AG09309 (cell line): ENCODE measurements at places on chromosomes 11 and 22.

GRCh38 chr11:119486691-119487259 is 63.8 kb upstream of the THY1 start:
- no peak for DNase-seq

- DNase-seq, result no peak
Measured at GRCh38 chr22:44638971-44639760, 62.8 kb upstream of the PRR5 start.

- no peak for DNase-seq
Measured at GRCh38 chr11:124577716-124578427, 8.1 kb downstream of the OR8A1 start.

GRCh38 chr22:30372915-30373314 is 14.3 kb downstream of the RNF215 start:
- DNase-seq, result no peak

GRCh38 chr11:67704524-67704923 is 30.1 kb upstream of the ALDH3B2 start:
- no peak for DNase-seq

DNA sequence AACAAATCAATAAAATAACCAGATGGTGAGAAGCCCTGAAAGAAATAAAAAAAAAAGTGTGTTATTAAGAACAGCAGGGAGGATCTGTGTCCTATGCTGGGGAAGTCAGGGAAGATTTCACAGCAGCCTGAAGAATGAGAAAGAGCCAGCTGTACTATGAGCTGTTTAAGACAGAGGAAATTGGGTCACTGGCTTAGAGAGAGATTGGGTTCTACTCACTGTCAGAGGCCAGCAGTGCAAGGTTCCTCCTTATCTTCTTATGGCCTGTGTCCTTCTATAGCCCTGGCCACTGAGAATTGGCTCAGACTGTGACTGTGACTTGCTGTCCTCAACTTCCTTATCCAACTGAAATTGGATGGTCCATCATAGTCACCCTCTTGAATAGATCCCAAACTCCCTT is 54.8 kb upstream of the FDX1 start:
- DNase-seq, result no peak

DNA sequence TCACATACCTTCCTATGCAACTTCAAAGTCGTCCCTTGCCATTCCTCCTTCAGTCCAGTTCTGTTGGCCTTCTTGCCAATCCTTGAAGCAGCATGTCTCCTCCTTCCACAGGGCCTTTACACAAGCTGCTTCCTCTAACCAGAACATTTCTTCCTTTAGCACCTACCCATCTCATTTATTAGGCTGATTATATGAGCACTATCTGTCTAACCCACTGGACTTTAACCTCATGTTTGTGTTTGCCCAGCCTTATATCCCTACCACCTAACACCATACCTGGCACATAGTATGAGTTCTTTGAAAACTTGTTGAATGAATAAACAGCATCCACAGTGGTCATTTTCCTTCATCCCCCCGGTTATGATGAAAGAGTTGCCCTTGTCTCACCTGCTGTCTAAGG is 154.4 kb downstream of the WNT11 start:
- DNase-seq, result no peak

DNA sequence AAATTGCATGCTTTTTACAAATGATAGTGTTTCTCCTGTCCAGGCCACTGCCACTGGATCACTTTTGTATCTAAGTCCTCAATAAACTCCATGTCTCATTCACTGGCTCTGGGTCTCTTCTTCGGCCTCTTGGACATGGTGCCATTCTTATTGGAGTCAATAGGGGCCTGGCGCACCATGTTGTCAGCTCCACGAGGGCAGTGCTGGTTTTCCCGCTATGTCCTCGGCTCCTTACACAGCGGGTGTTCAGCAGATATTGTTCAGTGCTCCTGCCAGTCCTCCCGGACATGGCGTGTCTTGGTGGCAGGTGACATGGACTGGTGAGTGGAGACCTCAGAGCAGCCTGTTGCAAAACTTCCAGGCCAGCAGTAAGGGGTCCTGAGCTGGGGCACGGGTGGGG is 3.6 kb upstream of the FAM118A start:
- no peak for DNase-seq

DNA sequence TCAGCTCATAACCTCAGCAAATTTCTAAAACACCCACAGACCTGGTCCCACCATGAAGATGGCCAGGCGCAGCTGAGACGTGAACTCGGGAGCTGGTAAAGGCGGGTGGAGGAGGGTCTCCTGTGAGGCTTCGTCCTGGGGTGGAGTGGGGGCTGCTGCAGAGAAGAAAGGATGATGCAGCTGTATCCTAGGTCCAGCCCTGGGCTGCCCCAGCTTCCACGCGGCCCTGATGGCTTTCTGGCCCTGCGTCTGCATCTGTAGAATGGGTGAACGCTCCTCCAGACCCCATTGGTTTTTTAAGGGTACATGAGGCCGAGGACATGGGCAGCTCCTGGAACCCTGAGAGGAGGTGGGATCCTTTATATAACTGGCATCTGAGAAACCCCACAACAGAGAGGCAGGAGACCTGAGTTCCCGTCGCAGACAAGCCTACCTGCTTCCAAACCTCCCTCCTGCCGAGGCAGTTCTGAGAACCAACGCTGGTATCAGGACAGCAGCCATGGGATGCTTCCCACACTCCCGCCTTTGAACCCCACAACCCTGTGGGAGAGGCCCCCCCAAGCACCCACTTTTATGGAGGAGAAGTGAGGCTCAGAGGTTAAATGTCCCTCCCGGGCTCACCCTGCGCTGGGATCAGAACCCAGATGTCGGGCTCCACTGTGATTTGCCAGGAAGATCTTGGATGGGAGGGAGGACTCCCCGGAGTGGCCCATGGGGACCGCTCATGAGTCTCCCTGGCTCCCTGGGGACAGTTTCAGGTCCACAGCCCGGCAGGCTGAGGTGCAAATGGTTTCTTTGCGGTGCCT is 55.2 kb upstream of the FGF3 start:
- no peak for DNase-seq

GRCh38 chr11:76630600-76631281 is 39.8 kb downstream of the LRRC32 start:
- DNase-seq, result no peak

DNA sequence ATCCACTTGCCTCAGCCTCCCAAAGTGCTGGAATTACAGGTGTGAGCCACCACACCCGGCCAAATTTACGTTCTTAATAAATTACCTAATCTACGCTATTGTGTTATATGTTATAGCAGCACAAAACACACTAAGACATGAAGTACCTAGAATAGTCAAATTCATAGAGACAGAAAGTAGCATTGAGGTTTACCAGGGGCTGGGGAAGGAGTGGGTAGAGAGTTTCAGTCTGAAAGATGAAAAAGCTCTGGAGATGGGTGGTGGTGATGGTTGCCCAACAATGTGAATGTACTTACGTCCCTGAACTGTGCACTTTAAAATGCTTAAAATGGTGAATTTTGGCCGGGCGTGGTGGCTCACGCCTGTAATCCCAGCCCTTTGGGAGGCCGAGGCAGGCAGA is 65.7 kb upstream of the NUP50 start:
- DNase-seq, result no peak

DNA sequence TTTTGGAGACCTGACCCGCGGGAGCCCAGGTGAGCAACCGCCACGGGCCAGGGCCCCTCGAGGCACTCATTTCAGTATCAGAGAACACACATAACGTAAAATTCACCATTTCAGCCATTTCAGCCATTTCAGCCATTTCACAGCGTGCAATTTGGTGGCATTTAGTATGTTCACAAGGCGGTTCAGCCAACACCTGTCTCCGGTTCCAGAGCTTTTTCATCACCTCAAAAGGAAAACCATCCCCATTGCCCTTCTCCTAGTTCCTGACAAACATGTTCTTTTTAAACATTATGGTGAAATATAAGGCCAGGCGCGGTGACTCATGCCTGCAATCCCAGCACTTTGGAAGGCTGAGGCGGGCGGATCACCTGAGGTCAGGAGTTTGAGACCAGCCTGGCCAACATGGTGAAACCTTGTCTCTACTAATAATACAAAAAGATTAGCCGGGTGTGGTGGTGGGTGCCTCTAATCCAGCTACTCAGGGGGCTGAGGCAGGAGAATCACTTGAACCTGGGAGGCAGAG is 119.3 kb downstream of the KCNQ1 start:
- DNase-seq, result no peak

DNA sequence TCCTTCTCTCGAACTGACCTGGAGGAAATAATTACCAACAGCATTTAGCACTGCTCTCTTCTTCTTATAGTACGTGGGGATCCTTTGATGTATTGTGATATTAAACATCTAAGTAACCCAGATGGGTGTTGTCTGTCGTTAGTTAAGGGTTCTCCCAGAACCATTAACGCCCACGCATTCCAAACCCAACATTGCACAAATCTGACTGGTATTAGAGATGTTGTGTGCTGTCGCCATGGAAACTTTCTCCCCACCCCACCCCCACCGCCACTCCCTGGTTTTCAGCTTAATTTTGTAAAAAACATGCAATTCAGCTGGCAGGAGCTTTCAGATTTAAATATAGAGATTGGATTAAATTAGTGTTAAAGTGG is 1495.2 kb downstream of the TBC1D22A start:
- DNase-seq, result no peak

DNA sequence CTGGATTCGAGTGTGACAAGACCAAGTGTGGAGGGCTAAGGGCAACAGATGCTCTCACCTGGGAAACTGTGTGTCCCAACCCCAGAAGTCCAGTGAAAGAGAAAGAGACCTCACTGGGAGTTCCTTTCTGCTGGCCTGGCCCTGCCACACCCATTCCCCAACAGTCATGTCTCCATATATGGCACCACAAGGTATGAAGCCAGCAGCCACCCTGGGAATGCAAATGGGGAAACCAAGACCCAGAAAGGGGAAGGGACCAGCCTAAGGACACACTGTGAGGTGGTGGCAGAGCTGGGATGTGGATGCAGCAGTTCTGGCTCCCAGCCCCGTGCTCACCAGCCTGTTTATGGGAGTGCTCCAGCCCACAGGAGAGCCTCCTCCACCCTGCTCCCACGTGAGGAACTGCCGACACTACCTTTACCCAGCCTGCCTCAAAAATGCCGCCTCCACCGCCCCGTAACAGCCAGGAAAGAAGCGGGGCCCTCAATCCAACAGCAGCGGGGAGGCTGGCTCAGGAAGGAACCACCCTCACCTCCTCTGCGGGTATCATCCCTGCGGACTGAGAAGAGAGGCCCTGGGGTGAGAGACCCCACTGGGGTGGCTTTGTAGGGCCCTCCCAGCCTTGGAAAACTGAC is 12.6 kb downstream of the LMO1 start:
- DNase-seq, result no peak

GRCh38 chr22:24486501-24486921 is 8.6 kb upstream of the UPB1 start:
- DNase-seq, result peak; percentile 44

DNA sequence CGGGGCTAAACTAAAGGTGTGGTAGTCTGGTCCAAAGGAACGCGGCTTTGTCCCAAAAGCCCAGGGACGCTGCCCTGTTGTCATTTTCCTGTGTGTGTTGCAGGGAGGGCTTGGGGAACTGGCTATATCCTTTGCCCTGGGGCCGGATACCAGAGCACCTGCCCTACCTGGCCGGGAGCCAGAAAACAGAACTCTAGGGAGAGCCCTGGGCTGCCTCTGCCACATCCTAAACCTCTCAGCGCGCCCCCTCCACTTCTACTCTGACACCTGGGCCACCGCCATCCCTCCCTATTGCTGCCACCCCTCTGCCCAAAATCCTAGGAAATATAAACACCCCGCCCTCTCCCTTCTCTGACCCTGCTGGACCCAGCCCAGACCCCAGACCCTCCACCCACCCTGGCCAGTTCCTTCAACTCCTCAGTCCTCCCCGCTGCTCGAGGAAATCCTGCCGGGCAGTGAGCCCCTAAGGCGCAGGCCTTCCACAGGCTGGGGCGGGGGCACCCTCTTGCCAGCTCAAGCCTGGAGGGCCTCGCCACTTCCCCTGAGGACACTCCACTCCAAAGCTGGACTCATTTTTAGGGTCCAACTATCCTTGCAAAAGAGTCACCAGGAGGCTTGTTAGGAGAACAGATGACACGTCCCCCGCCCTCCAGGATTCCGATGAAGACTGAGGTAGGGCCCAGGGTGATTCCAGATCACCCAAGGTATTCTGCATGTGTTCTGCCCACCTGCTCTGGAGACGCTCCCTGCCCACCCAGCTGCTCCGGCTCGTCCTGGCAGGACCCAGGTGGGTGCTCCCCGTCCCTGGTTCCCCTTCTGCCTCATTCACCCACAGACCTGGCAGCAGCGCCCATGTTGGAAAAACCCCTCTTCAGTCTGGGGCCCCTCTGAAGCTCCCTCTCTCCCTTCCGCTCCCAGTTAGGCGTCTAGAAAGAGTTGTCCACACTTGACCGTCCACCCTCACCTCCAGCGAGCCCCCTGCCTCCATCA is 12.2 kb downstream of the KCTD17 start:
- no peak for DNase-seq

- peak; percentile 16 for DNase-seq
Measured at GRCh38 chr22:44729391-44730021, 22.9 kb upstream of the ARHGAP8 start.

DNA sequence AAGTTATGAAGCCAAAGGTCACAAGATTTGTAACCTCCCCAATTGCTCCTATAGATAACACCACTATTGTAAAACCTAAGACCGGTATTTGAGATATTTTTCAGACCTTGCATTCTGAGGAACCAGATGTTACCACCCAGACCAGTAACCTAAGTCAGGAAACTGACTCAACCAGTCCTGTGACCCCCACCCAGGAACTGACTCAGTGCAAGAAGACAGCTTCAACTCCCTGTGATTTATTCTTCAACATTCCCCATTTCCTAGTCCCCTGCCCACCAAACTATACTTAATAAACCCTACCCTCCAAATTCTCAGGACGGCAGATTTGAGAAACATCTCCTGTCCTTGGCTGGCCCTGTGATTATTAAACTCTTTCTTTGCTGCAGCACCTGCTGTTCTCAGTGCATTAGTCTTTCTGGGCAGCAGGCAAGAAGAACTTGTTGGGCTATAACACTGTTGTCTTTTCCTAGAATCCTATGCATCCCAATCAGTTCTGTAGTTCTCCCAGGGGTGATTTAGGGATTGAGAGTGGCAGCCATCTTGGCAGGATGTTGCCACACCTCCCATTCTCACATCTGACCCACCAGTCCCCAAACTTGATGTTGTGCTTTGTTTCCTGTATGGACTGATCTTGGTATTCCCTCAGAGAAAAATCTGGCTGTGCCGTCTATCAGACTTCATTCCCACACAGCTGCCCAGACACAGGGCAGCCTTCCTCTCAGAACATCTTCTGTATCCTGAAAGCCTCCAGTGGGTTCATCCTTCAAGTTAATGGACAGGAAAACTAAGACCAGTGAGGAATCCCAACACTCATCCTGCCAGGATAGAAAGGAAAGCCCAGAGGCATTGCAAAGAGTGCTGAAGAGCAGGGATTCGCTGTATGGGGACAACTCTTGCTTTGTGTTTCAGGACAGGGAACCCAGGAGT is 104.0 kb downstream of the PDE2A start:
- DNase-seq, result peak; percentile 57

DNA sequence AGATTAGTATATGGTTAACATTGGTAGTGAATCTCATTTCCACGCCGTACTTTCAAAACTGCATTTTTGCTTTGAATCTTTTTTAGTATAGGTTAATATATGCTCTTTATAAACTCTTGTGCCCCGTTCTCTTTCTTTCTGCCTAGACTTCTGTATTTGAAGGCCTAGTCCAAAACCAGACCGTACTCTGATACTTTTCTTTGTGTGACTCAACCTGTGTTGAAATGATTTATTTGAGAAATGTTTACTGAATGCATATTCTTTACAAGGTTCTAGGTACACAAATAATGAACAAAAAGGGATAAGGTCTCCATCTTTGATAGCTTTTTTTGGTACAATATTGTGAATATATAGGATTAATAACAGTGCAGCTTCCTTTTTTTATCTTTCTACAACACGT is 68.3 kb downstream of the HIPK3 start:
- DNase-seq, result no peak
